H1 (cell line): ENCODE measurements at places on chromosomes 3 and 15.

- no peak for DNase-seq
These were observed 90.6 kb downstream of the TNFAIP8L3 start for GRCh38 chr15:51004103-51004551.

GRCh38 chr15:83565138-83565537 lies 88.8 kb upstream of the ADAMTSL3 start:
- DNase-seq = no peak

- DNase-seq = no peak
These were observed 59.4 kb downstream of the SLCO2A1 start for GRCh38 chr3:133970339-133970738.

- DNase-seq = no peak
These were observed 50.6 kb upstream of the SPATA16 start for GRCh38 chr3:173191611-173192010.

DNA sequence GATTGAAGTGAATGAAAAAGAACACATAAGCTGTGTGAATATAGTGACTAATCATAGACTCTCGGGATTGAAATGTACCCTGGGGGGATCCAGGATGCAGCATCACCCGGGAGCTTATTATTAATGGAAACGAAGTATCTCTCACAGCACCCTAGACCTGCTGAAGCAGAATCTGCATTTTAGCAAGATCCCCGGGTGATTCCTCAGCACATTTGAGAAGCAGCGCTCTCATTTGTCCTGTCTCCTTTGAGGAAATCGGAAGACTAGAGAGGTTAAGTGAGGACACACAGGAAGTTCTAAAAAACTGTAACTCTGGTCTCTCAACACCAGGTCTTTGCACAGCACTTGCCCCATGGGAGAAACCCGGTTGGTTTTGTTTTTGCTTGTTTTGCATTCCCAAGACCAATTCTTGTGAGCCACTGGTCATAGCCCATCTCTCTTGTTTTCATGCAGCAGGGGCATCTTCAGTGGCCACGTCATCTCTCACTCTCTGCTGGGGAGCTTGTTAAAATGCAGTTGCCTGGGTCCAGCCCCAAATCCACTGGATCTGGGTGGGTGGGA lies 30.2 kb downstream of the ZNF710 start:
- no peak for DNase-seq

GRCh38 chr15:73313861-73314260 lies 54.9 kb downstream of the HCN4 start:
- no peak for DNase-seq

DNA sequence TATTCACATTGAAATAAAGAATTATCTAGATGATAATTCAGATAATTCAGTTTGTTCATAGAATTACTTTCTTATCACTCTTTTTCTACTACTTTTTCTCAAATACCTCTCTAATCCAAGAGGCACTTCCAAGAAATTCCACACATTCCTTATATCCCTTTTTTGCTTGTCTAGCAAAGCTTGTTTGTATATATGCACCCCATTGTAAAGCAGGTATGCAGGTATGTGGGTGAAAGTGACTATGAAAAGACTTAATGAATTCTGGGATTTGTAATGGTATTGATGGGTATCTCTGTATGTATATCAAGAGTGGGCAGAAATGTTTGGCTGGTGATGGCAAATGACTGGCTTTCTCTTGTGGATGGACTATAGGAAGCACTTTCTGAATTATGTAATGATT lies 94.1 kb upstream of the FGF7 start:
- DNase-seq = no peak

DNA sequence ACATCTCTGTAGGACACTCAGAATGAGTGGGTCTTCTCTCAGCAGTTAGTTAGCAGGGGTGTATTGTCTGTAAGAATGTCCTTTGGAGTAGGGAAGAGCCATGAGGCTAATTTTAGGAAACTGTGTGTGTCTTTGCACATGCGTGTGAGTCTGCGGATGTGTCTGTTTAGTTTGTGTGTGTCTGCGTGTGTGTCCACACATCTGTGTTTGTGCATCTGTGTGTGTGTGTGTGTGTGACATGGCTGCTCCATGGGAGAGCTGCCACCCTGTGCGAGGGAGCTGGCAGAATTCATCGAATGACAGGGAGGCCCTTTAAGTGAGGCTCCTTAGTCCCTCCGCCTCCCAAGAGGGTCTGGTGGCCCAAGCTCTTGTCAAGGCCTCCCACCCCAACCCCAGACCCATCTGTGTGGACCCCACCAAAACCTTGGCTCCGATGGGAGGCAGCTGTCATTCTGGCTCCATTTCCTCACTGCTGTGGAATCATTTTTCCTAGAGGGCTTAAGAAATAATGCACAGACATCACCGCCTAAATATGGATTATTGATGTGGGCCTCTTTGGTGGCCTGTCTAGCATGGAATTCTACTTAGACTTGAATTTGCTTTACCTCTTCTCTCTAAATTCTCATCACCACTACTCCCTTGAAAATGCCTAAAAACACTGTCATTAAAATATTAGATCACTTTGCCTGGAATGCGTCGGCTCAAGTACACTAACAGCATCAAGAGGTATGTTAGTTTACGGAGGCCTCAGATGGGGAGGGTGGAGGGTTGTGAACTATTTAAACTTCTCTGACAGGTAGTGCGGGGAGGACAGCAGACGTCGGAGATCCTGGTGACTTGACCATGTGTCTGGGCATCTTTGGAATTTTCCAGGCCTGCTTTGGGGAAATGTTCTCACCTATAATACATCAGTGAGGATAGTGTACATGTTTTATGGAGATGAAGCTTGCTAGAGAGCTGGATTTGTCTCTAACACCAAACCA lies 9.4 kb downstream of the ESYT3 start:
- no peak for DNase-seq

- DNase-seq = no peak
These were observed 34.3 kb upstream of the CEMIP start for GRCh38 chr15:80744826-80745225.

GRCh38 chr15:74170875-74171578 lies 2.5 kb upstream of the ISLR start:
- no peak for DNase-seq

DNA sequence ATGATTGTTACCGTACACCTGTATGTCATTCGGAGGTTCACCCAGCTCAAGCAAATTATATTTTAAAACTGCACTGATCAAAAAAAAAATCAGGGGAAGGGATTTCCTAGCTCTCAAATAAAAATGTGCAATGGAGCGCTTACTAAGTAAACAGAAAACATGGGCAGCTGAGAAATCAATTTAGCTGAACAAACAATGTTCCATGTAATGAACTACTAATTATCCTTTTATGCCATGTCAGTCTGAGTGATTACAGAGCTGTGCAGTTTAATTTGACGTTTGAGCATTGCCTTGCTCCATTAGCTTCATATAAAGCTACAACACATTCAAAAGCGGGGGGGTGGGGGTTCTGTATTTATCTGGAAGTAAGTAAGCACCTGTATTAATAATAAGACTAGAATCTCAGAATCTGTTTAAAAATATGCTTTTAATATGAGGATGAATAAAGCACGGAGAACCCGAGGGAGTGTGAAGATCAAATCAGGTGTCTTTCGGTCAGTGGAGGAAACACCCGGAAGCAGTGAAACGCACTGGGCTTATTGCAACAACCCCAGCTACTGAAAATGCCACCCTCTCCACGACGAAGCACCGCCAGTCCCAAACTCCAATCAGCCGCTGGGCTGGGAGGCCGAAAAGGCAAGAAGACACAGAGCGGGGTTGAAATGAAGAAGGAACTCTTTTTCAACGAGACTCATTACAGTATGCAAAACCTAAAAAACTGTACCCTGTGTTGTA lies 196.5 kb upstream of the ATP11B start:
- DNase-seq = no peak

DNA sequence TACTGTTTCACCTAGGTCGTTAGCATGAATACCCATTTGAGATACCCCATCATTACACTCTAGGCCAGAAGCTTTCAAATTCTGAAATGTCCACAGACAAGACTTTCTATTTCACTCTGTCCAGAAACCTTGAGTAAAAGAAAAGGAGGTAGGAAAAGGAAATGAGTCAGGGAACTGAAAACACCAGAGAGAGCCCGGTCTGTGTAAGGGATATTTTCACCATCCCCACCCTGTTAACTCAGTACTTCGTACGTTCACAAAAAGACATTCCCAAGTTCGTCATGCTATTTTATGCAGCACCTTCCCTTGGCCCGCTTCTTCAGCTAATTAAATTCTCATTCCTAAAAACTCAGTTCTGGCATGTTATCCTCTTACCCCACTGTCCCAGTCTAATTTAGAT lies 89.4 kb upstream of the SOX2 start:
- DNase-seq = no peak

- no peak for DNase-seq
These were observed 304.5 kb downstream of the AGBL1 start for GRCh38 chr15:86384186-86384585.

- DNase-seq = no peak
These were observed 4.7 kb downstream of the GLDN start for GRCh38 chr15:51346136-51346535.

GRCh38 chr15:90212221-90213098 lies 11.3 kb downstream of the SEMA4B start:
- DNase-seq = no peak

DNA sequence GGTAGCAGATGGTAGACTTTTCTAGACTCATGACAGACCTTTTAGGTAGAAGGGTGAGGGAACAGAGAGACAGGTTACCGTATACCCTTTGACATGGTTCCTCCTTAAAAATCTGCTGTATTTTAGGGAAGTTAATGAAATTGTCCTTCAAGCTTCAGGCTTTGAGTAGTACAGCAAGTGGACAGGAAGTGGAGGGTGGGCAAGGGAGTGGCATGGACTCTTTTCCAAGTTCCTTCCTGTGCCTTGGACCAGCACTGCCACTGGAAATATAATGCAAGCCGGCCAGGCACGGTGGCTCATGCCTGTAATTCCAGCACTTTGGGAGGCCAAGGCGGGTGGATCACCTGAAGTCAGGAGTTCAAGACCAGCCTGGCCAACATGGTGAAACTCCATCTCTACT lies 156.1 kb upstream of the LRRFIP2 start:
- no peak for DNase-seq

- no peak for DNase-seq
These were observed 48.6 kb downstream of the GAP43 start for GRCh38 chr3:115671761-115672455.

- peak; percentile 31 for DNase-seq
These were observed 17.1 kb downstream of the KLF15 start for GRCh38 chr3:126340081-126340511.

DNA sequence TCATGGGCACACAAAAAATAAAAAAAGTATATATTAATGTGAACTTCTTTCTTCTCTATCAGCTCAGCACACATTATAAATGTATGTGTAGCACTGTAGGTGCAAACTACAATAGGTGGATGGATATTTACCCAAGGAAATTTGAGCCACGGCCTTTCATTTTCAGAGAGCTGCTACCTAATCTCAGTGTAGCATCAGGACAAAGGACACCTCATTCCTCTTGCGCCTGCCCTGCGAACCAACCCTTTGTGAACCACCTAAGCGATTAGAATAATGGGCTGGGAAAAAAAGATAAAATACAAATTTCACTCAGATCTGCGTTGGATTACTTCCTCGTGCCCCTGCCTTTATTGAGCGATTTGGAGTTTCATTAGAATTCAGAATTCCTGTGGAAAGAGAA lies 263.2 kb downstream of the NR2F2 start:
- no peak for DNase-seq

DNA sequence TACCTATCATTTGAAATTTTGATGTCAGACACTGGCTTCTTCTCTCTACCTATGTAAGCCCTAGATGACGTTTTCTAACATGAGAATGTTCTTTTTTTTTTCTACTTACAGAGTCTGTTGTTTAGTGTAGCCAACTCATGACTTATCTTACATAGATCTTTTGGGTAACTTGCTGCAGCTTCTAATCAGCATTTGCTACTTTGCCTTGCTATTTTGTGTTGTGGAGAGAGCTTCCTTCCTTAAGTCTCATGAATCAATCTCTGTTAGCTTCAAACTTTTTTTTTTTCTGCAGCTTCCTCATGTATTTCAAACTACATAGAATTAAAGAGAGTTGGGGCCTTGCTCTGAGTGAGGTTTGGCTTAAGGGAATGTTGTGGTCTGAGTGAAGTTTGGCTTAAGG lies 568.7 kb upstream of the BCHE start:
- DNase-seq = no peak

GRCh38 chr3:129736070-129736469 lies 129.6 kb upstream of the PLXND1 start:
- DNase-seq = no peak

DNA sequence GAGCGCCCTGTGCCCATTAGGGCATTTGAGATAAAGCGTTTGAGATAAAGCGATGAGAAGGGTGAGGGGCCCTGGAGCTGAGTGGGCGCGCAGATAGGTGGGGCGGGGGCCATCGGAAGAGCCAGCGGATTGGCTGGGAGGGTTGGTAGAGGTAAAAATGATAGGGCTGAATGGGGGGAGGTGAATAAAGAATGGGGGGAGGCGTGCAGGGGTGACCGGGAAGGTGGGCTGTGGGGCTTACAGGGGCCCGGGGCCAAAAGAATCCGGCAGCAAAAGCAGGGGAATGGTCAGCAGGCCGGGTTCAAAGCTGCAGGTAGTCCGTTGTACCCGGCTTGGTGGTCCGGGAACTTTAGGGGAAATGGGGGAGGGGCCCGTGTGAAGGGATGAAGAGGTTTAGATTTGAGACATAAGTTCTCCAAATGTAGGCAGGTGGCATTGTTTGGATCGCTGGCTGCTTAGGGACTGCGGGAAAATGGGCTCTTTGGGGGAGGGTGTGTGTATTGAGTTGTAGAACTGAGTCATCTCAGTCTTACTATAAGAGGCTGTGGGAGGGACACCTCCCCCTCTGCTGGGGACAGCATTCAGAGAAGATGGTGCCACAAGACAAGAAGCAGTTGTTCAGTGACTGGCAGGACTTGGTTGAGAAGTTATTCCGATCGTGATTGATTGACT lies 610 bp downstream of the ARID3B start:
- peak; percentile 59 for DNase-seq

- DNase-seq = no peak
These were observed 9.4 kb downstream of the DCUN1D1 start for GRCh38 chr3:182970811-182971418.

- DNase-seq = no peak
These were observed 40.7 kb upstream of the POLG start for GRCh38 chr15:89375093-89376005.

- no peak for DNase-seq
These were observed 742 bp downstream of the TNK2 start for GRCh38 chr3:195907684-195907933.
